Natural killer cell treated with Interleukin-12 subunit alpha and Interleukin-12 subunit beta and Interleukin-15 and Interleukin-18, amount 100 ng/mL, for 72 hours (primary cell): ENCODE measurements at places on chromosomes 12 and 14. TPM values are rescaled to one million over a fixed set of nuclear protein-coding genes. Genes with fewer than 3 reads are reported as not detected.

HPD gene
- not detected for total RNA-seq

BDKRB2 gene
- total RNA-seq: not detected

DNA sequence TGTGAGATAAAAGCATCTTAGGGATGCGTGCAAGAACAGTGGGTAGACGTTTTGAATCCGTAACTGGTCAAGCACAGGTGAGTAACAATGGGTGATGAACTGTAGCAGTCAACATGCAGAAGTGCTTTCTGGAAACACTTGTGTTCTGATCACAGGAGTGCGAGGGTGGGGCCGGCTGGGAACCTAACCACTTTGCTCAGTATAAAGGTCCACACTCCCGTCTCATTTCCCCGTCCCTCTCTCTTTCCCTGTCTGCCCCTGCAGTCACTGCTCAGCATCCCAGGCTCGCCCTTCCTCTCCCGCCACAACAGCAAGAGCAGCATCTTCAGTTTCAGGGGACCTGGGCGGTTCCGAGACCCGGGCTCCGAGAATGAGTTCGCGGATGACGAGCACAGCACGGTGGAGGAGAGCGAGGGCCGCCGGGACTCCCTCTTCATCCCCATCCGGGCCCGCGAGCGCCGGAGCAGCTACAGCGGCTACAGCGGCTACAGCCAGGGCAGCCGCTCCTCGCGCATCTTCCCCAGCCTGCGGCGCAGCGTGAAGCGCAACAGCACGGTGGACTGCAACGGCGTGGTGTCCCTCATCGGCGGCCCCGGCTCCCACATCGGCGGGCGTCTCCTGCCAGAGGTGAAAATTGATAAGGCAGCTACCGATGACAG is 127.1 kb downstream of the FIGNL2 start:
- peak overlapping the region; percentile 41 for H3K4me3 ChIP-seq
- peaks cover 10% of the 10 kb centered on the region for H3K4me1 ChIP-seq
- no peak overlapping the region for H3K27ac ChIP-seq
- H3K27me3 ChIP-seq: peaks cover 19% of the 10 kb centered on the region

DNA sequence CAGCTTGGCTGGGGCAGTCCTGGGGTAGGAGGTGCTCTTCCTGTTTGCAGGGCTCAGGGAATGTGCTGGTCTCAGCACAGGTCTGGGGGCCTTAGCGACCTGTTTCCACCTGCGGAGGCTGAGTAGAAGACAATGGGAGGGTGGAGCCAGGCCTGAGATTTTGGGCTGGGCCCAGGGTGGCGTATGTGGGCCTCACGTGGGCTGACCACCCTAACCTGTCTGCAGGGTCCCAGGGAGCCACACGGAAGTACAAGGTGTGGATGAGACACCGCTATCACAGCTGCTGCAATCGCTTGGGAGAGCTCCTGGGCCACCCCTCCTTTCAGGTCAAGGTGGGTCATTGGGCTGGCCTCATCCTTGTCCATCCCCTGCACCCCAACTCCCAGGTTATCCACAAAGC is 1.1 kb downstream of the NOC4L start:
- H3K27ac ChIP-seq: peak overlapping the region; percentile 93
- no peaks in the 10 kb centered on the region for H3K36me3 ChIP-seq
- no peak for DNase-seq

DNA sequence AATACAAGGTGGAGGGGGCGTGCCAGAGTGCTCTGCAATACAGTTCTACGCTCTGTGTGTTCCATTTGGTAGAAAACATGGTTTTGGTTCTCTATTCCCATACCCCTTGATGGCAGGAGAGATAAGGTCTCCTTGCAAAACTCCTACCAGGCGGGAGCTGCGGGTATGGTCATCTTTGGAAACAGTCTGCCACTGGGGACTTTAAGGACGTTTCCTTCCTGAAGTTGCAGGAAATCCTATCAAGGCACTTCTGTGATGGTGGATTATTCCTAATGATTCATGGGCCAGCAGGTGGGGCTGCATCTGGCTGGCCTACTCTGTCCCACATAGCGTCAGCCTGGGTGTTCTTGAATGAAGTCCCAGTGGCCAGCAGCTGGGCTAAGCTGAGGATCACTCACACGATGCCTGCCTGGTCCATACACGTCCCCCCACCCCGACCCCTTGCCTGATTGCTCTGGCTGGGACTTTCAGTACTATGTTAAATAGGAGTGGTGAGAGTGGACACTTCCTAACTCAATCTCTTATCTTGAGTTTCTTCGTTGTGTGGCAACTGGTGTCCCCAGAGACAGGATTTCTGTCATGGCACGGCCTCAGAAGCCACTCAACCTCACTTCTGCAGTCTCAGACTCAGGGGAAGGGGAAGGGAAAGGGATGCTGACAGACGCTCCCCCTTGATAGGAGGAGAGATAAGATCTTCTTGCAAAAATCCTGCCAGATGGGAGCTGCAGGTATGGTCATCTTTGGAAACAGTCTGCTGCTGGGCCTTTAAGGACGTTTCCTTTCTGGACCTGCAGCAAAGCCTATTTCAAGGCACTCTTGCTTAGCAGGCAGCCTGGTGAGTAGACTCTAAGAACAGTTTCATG is 61.0 kb upstream of the FKBP4 start:
- H3K4me1 ChIP-seq: peaks cover 8% of the 10 kb centered on the region
- no peaks in the 10 kb centered on the region for H3K36me3 ChIP-seq
- H3K4me3 ChIP-seq: no peak overlapping the region
- no peak for DNase-seq
- H3K27ac ChIP-seq: no peak overlapping the region
- H3K27me3 ChIP-seq: peaks cover 8% of the 10 kb centered on the region

DNA sequence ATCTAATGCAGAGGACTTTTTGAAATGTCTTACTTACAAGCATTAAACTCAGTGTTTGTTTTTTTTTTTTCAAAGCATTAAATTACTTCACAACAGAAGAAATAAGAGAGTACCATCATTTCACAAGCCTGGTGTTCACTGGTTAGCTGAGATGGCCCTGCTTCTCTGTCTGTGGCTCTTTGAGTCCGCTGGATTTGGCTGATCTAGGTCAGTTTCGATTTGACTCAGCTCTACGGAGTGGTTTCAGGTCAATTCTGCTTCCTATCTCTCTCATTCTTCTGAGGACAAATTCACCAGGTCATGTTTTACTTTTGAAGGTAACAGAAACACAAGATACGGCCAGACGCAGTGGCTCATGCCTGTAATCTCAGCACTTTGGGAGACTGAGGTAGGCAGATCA is 1066.1 kb downstream of the FLRT2 start:
- H3K4me1 ChIP-seq: no peaks in the 10 kb centered on the region
- DNase-seq: no peak
- H3K27ac ChIP-seq: no peak overlapping the region
